ENCODE measurements at places on chromosomes 5 and 9. TPM values are rescaled to one million over a fixed set of nuclear protein-coding genes. Genes with fewer than 3 reads are reported as not detected.

The C9orf50 gene
- under 0.01 TPM for total RNA-seq

The PRR16 gene
- not detected for total RNA-seq

The THBS4 gene
- not detected for total RNA-seq

The KLHL9 gene
- total RNA-seq, result 41.5 TPM

The ARL14EPL gene
- not detected for total RNA-seq

The PCDHB9 gene
- 0.31 TPM for total RNA-seq

The ZDHHC11B gene
- not detected for total RNA-seq

The CDKN2B-AS1 gene
- total RNA-seq, result 1.9 TPM
